ENCODE measurements at places on chromosomes 7 and 10.

GRCh38 chr10:77431209-77431611 lies 206.4 kb downstream of the KCNMA1 start:
- DNase-seq: no peak

DNA sequence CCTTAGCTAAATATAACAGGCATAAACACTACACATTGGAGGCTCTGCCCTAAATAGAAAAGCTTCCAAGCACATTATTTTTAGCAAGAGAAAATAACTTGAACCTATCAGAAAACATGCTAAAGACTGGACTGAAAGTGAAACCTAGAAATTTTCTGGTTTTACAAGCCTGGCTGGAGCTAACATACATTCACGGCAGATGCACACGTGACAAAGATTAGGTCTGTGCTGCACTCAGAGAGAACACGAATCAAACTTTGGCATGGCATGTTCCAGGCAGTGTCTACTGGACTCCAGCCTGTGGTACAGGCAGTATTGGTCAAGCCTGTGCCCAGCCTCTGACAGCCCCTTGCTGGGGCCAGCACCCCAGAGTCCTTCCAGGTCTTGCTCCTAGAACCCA lies 94.1 kb upstream of the PCBD1 start:
- no peak for DNase-seq

DNA sequence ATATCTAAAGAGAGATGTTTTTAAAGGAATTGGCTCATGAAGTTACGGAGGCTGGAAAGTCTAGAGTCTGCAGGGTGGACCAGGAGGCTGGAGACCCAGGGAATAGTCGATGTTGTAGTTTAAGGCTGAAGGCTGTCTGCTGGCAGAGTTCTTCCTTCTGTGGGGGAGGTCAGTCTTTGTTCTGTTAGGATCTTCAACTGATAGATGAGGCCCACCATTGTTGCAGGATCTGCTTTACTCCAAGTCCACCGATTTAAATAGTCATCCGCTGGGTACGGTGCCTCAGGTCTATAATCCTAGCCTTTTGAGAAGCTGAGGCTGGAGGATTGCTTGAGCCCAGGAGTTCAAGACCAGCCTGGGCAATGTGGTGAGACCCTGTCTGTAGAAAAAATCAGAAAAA lies 50.0 kb downstream of the LMTK2 start:
- no peak for DNase-seq

DNA sequence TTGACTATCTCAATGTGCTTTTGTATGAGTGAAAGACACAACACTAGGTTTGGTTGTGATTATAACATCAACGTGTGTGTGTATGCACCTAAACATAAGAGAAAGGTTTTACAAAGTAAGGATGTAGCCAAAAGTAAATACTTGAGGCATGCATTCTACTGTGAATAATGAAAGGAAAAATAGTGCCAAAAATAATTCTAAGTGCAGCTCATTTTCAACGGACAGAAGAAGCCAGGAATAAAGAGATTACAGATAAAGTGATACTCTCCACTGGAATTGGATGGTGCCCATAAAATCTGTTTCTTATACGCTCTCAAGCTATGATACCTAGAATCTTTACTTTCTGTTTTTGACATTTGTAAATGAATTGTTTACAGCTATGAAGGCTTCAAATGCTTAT lies 135.0 kb upstream of the TMEM72 start:
- no peak for DNase-seq

DNA sequence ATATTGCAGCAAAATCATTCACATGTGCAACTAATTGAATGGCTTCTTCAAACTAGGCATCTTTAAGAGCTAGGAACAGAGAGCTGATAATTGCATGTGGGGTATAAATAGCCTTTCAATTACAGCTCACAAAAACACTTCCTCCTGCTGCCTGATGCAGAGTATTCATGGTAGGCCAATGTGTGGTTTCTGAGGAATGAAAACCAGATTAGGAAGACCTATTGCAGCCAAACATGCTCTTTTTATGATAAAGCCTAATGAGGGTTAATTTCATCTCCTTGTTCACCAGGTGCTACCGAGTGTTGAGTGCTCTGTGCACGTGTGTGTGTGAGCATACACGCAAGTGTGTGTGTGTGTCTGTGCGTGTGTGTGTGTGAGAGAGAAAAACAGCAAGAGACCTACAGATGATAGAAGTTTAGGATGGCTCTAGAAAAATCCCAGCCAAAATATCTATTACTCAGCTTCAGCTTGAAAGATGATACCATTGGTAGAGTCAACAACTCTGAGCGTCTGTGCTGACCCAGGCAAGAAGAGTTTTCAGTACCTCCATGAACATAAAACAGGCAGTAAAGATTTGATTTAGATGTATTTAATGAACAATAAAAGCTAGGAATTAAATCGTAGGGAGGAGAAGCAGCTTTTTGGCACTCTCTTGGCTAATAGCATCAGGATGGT lies 448.5 kb upstream of the ANKRD30A start:
- no peak for DNase-seq

- no peak for DNase-seq
Measured at GRCh38 chr10:106672517-106673175, 491.9 kb downstream of the SORCS1 start.

DNA sequence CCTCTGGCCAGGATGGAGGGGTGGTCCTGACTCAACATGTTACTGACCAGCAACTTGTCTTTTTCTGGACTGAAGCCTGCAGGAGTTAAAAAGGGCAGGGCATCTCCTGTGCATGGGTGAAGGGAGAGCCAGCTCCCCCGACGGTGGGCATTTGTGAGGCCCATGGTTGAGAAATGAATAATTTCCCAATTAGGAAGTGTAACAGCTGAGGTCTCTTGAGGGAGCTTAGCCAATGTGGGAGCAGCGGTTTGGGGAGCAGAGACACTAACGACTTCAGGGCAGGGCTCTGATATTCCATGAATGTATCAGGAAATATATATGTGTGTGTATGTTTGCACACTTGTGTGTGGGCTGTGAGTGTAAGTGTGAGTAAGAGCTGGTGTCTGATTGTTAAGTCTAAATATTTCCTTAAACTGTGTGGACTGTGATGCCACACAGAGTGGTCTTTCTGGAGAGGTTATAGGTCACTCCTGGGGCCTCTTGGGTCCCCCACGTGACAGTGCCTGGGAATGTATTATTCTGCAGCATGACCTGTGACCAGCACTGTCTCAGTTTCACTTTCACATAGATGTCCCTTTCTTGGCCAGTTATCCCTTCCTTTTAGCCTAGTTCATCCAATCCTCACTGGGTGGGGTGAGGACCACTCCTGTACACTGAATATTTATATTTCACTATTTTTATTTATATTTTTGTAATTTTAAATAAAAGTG lies 6.0 kb downstream of the PLAU start:
- DNase-seq: no peak

- DNase-seq: peak; percentile 91
Measured at GRCh38 chr7:5177060-5177459, 13.0 kb upstream of the WIPI2 start.

DNA sequence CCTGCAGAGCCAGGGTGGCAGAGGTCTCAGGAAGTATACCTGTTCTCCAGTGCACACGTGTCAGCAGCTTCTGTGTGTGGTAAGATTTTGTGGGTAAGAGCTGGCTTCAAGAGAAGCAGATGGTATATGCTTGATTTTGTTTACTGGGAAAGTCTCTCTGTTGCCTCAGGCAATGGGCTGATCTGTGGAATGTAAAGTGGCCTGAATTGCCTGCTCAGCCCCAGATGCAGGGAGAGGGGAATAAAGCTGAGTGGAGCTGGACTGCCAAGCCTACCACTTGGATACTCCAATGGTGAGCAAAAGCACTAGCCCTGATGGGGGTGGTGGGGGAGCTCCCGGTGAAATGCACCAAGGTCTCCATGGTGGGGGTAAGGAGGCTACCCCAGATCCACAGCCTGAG lies 156.1 kb downstream of the WDR11 start:
- DNase-seq: no peak

GRCh38 chr10:70913893-70914240 lies 25.5 kb upstream of the PCBD1 start:
- DNase-seq: no peak

- DNase-seq: no peak
Measured at GRCh38 chr10:104119996-104120395, 2.0 kb upstream of the SFR1 start.

- no peak for DNase-seq
Measured at GRCh38 chr10:22322641-22323160, 1.8 kb downstream of the BMI1 start.

- no peak for DNase-seq
Measured at GRCh38 chr10:10125676-10126075, 892.0 kb upstream of the CELF2 start.

- DNase-seq: no peak
Measured at GRCh38 chr10:6048281-6049030, 13.7 kb downstream of the IL2RA start.

- peak; percentile 43 for DNase-seq
Measured at GRCh38 chr10:132721725-132722124, 64.2 kb downstream of the NKX6-2 start.

GRCh38 chr7:20918156-20918555 lies 131.5 kb upstream of the SP8 start:
- no peak for DNase-seq

- no peak for DNase-seq
Measured at GRCh38 chr10:101858723-101859500, 15.3 kb upstream of the KCNIP2 start.

GRCh38 chr7:150716939-150717338 lies 526 bp downstream of the GIMAP1 start:
- no peak for DNase-seq

DNA sequence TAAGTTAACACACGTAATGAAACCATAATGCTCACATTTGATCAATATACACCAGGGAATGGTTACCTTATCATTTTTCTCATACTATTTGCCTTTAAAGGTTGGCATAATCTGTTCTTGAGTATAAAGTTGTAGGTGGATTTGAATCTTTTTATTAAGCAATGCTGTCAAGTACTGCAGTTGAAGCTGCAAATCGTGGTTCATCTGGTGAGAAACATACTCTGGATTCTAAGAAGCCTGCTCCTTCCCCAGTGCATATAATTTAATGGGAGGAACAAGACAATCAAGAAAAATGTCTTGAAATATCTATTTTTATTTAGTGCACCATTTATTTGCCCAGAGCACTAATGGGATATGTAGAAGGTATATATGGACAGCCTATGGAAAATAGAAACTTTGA lies 68.7 kb upstream of the DLX6 start:
- DNase-seq: no peak

- no peak for DNase-seq
Measured at GRCh38 chr7:158453663-158454062, 134.0 kb downstream of the PTPRN2 start.

DNA sequence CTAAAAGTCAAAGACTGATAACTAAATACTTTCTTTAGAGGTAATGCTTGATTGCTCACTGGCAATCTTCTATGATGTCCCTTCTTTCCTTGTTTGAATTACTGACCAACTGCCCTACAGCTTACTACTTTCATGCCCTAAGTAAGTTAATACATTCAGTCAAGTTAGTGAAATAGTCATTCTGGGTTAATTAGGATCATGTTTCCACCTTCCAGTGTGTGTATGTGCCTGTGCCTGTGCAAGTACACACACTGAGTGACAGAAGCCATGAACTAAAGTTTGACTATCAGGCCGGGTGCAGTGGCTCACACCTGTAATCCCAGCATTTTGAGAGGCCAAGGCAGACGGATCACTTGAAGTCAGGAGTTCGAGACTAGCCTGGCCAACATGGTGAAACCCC lies 187.9 kb downstream of the CACNA2D1 start:
- DNase-seq: no peak

- no peak for DNase-seq
Measured at GRCh38 chr7:27250557-27251070, 8.0 kb downstream of the EVX1 start.

- no peak for DNase-seq
Measured at GRCh38 chr7:44042221-44042620, 2.3 kb upstream of the DBNL start.

GRCh38 chr10:124025660-124026588 lies 67.5 kb downstream of the CHST15 start:
- peak; percentile 34 for DNase-seq

DNA sequence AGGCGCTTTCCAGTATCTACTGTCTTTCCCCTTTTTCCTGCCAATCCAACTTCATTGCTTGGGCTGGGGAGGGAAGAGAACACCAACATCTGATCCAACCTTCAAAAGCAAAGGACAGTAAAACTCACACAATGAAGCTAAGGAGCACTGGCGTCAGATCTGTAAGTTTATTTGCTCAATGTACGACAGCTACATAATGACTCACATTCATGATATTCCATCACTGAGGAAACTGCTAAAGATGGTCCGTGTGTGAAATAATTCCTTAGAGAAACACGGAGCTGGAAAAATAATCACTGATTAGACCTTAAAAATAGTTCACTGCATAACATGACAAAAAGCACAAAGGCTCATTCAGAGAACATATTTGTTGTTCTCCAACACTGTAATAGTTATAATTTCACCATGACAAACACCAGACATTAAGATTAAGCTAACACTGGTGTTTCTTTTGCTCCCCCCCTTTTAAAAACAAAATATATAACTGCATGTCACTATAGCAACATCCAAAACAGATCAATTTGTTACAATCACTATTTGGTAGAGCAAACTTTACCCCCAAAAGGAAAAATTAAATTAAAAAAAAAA lies 24.3 kb downstream of the HSPB1 start:
- no peak for DNase-seq

DNA sequence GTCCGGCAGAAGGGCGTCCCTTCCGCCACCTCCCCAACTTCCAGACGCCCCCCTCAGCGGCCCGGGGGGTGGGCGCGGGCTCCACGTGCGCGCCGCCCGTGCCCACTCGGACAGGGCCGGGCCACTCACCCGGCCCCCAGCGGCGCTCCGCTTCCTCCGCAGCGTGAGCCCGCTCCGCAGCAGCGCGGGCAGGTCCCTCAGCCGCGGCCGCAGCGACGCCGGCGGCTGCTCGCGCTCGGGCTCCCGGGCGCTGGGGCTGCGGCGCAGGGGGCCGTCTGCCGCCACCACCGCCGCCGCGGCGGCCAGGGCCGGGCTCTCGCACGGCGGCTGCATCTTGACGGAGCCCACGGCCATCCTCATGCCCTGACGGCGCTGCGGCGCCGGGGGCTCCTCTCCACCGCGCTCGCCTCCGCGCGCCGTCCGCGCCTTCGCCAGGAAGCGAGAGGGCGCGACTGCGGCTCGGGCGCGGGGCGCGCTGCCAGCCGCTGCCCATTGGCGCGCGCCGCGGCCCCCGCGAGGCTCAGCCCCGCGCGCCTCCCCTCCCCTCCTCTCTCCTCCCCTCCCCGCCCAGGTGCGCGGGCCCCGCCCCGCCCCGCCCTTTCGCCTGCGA lies at the start of gene RAPGEF5:
TSS of gene RAPGEF5 (minus strand) at position 454 of the 610 bp plus-strand sequence. CDS start at position 360, 94 bp downstream.
- DNase-seq: peak; percentile 36

DNA sequence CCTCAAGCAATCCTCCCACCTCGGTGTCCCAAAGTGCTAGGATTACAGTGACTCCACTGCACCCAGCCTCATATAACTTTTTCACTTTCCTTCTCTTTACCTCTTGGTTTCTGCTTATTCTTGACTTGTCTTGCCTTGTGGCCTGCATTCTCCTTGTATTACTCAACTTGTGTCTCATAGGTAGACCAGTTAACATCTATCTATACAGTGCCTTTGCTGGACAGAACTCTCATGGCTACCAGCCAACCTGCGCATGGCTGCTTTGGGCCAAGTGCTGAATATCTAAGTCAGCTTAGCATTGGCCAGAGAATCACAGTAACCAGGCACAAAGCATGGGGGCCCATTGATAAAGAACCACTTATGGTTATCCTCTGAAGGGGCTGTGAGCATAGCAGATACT lies 42.6 kb upstream of the ZNRF2 start:
- no peak for DNase-seq

GRCh38 chr10:33609546-33609945 lies 275.1 kb upstream of the NRP1 start:
- DNase-seq: no peak
